ENCODE measurements at places on chromosomes 12 and 14.

- no peak for DNase-seq
Observed at GRCh38 chr14:67357186-67357968, 2.2 kb downstream of the ATP6V1D start.

DNA sequence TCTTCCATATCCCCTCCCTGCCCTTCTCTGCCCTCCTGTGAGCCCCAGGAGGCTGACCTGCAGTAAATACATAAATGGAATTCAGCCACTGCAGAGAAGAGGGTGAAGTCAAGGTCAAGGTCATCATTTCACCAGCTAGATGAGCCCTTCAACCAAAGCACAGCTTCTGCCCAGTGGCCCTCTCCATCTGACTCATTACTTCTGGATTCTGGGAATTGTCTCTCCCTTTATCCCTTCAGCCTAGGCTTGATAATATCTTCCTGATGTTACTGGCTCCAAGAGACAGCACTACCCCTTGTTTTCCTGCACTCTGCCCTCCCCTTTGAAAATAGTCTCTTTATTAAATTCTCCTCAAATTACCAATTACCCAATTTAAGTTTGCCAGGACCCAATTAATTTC lies 64.5 kb downstream of the TTC9 start:
- DNase-seq, result no peak

DNA sequence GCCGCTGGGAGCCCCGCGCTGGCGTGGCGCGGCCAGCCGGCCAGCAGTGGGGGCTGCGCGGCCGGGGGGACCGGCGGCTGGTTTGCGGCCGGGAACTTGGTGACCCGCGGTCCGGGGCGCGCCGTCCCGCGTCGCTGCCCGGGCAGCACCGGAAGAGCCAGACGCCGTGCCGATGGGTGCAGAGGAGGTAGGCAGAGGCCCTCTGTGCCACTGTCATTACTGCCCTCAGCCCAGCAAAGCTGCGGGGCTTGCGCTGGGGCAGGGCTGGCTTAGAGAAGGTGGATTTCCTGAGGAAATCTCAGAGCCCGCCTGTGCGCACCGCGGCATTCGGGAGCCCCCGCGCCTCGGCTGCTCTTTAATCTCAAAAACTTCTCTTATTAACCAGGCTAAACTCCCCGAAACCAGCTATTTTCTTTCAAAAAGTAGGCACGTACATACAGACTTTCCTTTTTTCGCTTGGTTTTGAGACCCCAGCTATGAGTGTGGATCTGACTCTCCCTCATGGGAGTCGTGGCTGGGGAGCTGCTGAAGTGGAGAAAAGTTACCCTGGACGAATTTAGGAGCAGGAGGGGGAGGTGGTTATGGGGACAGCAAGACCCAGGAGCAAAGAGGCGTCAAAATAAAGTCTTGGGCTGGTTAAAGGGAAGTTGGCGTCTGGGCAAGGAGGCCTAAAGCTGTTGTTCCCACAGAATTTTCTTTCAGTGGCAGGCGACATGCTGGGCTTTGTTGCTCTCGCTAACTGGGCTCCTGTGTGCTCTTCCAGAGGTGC lies 802 bp downstream of the SUSD6 start:
- no peak for DNase-seq

GRCh38 chr14:48967419-48967818 lies 618.8 kb downstream of the RPS29 start:
- DNase-seq, result peak; percentile 37

DNA sequence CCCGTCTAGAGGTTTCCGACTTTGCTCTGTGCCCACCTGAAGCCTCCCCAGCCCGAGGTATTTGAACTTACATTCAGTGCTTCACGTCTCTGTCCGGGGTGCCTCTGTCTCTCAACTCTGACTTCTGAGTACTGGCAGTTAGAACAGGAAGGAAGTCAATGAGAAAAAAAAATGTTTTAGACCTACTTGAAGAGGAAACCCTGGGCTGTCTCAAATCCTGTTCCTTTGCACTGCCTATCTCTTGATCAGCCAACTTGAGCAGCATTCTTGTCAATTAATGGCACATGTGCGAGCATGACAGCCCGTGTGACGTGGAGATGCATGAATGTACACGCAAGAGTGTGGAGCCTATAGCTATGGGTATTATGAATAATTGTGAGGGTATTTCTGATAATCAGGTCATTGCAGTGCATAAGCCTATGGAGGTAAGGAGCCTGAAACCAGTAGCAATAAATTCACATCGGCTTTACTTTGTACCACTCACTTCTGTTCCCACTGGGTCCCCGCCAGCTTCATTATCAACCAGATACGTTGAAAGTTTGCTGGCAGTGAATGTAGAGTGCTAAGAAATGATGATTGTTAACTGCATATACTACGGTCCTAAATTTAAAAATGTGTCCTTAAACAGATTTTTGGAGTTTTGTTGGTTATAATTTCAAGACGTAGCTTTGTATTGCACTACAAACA lies at the start of gene ARHGDIB:
ARHGDIB (minus strand) TSS at position 136 of the 687 bp plus-strand sequence. CDS start 10,889 bp downstream, outside the sequence.
- DNase-seq, result no peak

DNA sequence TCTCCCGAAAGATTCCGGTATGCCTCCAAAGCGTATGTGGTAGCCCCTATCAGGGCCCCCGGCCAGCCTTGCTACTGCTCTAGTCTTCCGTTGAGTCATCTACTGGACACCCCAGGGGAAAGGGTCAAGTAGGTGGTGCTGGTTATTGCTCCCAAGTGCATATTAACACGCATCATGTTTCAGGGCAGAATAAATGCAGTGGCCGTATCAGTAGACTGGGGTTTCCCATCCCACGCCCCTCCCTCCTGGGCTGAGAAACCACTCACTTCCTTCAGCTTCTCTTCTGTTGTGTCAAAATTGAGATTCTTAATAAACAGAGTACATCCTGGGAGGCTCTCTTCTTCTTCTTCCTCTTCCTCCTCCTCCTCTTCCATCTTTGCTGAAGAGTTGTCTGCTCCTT lies 39.3 kb downstream of the RBM19 start:
- no peak for DNase-seq

- no peak for DNase-seq
Observed at GRCh38 chr14:93792391-93792790, 4.1 kb upstream of the PRIMA1 start.

DNA sequence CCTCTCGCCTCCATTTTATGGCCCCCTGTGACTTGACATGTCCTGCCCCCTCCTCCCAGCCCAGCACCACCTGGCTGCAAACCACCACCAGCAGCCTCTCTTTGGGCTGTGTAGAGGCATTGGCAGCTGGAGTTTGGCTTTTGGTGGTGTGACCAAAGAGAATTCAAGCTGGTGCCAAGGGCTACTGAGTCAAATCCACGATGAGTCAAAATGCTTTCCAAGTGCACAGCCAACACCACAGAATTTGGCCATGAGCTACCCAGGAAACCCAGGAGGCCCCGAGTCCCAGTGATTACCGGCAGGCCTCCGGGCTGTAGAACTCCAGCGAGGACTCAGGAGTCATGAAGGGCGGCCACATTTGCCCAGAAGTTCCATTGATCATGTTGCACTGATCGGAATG lies 53.8 kb downstream of the SCARB1 start:
- no peak for DNase-seq

DNA sequence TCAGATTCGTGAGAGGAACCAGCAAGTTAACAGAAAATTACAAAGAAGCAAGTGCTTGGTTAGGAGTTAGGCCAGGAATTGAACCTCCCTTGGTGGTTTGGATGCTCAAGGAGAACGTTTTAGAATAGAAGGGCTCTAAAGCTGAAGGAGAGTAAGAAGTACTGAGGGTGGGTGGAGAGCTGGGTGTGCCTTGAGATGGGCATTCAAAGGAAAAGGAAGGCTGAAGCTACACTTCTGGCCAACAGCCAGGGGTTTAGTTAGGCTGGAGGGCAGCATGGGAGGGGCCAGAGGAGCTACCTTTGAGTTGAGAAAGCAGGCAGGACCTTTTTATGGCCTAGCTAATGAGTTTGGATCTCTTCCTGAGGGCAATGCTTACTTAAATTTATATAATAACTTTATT lies 421.2 kb downstream of the CCDC91 start:
- no peak for DNase-seq

DNA sequence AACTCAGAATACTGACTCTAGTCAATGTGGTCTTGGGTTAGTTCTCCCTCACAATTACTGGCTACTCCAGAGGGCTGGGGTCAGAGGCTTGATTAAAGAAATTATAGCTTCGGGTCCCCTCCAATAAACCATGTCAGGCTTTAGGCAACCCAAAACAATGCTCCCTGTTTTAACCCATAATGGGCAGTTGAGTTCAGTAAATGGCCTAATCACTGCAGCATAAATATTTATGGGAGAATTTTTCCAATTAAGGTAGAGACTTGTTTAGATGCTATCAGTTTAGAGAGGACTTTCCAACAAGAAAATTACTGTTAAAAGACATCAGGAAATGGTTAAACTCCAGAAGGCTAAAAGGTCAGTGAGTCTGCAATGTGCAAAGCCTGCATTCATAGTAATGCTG lies 389.2 kb upstream of the PRICKLE1 start:
- no peak for DNase-seq

DNA sequence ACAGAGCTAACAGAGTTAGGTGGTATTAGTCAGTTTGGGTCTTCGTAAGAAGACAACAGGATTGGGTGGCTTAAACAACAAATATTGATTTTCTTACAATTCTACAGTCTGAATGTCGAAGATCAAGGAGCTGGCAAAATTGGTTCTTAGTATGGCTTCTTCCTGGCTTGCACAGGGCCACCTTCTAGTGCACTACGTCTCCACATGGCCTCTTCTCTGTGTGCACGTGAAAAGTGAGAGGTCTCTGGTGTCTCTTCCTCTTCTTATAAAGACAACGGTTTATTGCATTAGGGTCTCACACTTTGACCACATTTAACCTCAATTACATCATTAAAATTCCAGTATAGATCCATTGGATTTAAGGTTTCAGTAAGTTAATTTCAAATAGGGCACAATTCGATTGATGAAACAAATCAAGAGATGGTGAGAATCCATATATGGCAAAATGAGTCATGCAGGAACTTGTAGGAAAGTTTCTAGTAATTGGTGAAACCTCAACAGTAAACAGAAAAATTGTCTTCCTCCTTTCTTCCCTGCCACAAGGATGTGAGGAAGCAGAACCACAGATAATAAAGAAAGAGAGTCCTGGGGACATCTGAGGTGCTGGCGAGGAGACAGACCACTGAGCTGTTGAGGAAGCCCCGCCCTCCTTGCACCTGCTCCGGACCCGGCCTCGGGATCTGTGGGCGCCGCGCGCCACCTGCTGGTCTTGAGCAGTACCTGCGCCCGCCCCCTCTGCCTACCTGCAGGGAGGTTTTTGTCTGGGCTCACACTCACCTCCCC lies 846.7 kb downstream of the TMEM121 start:
- DNase-seq, result no peak

- DNase-seq, result peak; percentile 1
Observed at GRCh38 chr14:81219759-81220579, 790 bp downstream of the GTF2A1 start.

GRCh38 chr12:93181409-93181965 lies 196.2 kb upstream of the NUDT4 start:
- no peak for DNase-seq

GRCh38 chr12:96210376-96211055 lies 16.3 kb downstream of the ELK3 start:
- no peak for DNase-seq

- DNase-seq, result no peak
Observed at GRCh38 chr12:116093915-116094314, 183.6 kb downstream of the MED13L start.

GRCh38 chr12:46005823-46006222 lies 15.4 kb upstream of the SCAF11 start:
- no peak for DNase-seq

DNA sequence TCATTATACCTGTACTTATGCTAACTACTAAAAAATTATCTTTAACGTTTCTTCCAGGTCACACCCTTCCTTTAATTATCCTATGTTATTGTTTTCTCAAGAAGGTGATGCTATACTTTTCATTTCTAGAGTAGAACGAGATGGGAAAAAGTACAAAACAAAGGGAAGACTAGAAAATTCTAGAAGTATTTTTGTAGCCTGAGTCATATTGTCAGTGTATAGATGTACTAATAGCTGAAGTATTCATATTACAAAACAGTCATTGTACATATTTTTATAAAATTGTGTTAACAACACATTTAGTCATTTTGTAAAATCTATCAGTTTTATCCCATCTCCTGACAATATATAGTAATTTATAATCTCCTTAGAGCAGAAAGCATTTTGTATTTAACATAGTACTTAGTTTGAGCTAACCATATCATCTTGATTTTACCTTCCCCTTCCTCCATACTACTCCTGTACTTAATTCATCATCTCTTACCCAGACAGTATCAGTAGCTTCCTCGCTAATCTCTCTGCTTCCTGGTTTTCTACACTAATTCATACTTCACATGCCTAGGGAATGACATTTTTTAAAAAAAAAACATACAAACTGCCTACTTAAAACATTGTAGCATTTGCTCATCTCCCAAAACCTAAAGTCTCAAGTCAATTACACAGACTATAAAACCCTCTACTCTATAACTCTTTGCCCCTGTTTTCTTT lies 920.9 kb downstream of the RPS29 start:
- DNase-seq, result peak; percentile 0

DNA sequence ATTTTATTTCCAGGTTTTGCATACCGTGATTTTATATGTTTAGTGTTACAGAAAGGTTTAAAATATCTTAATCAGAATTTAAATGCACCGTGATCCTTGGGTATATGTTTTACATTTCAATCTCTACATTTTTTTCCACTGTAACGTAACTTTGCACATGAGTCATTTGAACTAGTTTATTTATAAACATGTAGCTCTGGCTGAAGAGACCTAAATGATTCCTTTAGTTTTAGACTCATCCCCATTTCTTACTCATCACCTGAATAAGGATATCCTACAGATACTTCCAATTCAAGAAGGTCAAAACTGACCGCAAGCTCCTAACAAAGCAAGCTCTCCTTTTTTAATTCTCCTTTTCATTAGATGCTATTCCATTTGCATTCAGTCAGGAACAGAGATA lies 42.7 kb upstream of the SLC6A15 start:
- DNase-seq, result no peak

- no peak for DNase-seq
Observed at GRCh38 chr12:5047729-5048128, 4.0 kb downstream of the KCNA5 start.

DNA sequence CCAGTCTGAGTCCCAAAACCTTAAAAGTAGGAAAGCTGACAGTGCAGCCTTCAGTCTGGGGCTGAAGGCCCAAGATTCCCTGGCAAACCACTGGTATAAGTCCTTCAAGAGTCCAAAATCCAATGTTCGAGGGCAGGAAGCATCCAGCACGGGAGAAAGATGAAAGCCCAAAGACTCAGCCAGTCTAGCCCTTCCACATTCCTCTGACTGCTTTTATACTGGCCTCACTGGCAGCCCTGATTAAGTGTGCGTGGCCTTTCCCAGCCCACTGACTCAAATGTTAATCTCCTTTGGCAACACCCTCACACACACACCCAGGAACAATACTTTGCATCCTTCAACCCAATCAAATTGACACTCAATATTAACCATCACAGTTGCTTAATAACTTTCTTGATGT lies 372.1 kb upstream of the CCDC196 start:
- DNase-seq, result no peak

- DNase-seq, result no peak
Observed at GRCh38 chr14:103961928-103962578, 19.7 kb upstream of the RD3L start.

DNA sequence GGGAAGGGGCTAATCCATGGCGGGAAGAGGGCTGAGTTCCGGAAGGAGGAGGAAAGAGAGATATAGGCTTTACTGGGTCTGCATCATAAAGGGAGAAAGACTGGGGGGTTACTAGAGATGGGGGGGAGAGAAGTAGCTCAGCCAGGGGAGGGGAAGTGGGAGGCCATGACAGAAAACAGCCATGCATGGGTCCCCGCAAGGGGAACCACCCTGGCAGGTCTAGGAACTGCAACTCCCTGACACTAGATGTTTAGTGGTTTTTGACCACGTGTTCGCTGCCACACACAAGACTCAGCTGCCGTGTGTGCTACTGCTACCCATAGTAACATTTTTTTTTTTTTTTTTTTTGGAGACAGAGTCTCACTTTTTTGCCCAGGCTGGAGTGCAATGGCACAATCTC lies 145.0 kb downstream of the RIMBP2 start:
- DNase-seq, result no peak
